Suppressor macrophage treated with lipopolysaccharide for 4 hours (primary cell): ENCODE measurements at places on chromosomes 11 and 22.
A peak's percentile ranks its signal among the peaks of the same experiment; 100 is the strongest.

DNA sequence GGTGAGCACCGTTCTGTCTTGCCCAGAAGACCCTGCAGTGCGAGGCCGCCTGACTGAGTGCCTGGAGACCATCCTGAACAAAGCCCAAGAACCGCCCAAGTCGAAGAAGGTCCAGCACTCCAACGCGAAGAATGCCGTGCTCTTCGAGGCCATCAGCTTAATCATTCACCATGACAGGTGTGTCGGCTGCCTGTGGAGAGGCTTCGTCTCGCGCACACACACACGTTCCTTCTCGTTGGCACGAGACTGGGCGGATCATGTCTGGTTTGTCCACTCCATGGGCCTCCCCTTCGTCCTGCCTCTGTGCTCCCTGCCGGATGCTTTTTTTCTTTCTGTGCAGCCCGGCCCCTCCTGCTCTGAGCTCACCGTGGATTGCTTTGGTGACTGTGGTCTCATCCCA is 51.1 kb downstream of the MUC6 start:
- DNase-seq: no peak

- no peak for DNase-seq
These were observed 125.6 kb downstream of the APIP start for GRCh38 chr11:34790620-34791019.

DNA sequence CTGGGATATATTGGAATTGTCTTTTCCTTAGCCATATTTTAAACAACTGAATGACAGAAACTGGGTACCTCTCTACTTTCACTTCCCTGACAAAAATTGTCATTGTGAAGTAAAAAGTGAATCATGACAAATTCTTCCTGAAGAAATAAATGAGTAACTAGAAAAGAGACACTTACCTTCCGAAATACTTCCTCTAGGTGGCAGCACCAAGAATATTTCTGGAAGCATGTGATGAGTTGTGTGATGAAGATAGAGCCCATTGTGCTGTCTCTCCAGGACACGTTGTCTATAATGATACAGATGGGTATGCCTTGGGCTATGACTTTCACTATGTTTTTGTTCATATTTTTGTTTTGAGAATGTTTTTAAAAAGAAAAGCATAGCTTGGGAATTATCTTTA is 21.5 kb downstream of the CASP4 start:
- peak; percentile 71 for DNase-seq

- no peak for DNase-seq
These were observed 18.6 kb downstream of the C1QTNF6 start for GRCh38 chr22:37169406-37169805.

DNA sequence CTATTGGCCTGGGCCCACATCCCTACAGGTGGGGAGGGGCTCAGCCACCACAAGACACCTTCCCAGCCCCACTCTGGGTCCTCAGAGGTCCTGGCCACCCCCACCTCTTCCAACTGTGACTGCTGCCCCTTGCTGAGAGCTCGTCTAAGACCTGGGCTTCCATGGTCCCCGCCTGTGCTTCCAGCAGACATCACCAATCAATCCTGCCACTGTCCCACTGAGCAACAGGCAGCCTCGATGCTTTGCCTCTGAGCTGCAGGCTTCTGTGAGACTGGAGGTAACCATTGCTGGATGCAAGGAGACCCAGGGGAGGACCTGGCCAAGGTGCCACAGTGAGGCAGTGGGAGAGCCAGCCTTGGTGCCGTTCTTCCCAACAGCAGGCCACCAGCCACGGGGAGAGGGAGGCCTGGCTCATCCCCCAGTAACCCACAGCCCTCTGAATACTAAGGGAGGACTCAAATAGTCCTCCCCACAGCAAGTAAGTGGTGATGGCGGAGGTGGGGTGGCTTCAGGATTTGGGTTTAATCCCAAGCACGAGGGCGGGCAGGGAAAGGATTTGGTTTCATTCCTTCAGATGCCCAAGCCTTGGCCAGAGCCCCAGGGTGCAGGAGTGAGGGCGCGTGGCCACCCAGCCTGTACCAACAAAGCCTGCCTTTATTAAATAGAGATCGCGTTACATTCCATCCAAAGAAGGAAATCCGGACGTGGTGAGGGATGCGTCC is 5.5 kb upstream of the FADS3 start:
- no peak for DNase-seq

DNA sequence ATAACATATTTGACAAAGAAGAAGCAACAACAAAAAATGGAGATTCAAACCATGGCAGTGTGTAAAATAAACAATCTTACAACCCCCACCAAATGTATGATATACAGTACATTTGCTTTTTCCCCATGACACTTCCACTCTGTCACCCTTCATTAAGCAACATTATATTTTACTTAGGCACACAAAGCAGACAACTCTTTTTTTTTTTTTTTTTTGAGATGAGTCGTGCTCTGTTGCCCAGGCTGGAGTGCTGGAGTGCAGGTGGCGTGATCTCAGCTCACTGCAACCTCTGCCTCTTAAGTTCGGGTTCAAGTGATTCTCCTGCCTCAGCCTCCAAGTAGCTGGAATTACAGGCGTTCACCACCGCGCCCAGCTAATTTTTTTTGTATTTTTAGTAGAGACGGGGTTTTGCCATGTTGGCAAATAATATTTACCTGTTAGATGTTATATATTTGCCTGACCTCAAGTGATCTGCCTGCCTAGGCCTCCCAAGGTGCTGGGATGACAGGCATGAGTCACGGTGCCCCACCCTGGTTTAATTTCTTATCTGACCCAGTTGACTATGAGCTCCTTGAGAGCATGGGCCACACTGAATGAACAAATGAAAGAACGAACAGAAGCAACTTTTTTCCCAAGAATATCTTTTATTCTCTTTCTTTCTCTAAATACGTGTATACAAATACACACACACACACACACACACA is 5.5 kb upstream of the PCF11 start:
- no peak for DNase-seq

DNA sequence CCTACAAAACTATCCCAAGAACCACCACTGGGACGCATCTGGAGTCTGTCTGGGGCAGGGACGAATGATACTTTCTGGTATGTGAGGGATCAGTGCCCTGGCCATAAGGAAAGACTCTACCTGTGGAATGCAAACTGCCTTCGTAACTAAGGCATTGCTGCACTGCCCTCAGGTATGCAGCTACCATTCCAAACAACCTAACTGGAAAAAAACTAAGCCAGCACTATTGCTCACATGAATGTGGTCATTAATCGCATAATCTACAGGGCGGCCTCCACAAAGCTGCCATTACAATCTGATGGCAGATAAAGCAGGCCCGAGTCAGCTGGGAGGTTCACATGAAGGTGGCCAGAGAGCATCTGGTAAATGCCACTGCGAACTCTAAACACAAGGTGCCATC is 3.9 kb downstream of the PACSIN2 start:
- no peak for DNase-seq

DNA sequence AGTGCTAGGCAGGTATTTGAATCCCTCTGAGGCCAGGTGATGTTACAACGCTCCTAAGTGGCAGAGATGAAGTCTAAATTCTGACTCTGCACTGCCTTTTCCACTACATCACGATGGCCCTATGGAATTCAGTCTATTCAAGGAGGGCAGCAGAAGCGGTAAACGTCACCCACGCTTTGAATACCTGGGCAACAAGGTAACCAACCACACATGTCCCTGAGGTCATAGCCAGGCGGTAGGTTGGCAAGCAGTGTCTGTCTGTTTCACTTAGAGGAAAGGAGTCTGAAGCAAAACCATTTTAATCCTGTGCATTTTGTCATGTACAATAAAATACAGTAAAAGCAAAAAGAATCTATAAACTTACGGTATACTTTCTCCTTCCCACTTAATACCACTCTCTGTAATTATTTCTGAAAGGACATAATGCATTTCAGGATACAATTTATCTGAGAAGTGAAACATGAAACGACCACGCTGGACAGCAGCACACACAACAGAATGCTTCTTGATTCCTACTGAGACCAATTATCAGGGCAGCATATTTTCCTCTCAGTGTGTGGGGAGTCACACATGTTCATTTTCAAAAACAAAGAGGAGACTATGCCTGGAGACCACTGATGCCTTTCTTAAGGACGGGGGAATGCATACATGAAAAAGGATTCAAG is 51.3 kb downstream of the PRDM10 start:
- DNase-seq: no peak

GRCh38 chr11:124920870-124921609 is 2.0 kb downstream of the HEPN1 start:
- peak; percentile 68 for DNase-seq

GRCh38 chr11:121494355-121495099 is 41.8 kb upstream of the SORL1-AS1 start:
- peak; percentile 50 for DNase-seq

GRCh38 chr11:82701847-82702520 is 31.7 kb downstream of the FAM181B start:
- peak; percentile 48 for DNase-seq

DNA sequence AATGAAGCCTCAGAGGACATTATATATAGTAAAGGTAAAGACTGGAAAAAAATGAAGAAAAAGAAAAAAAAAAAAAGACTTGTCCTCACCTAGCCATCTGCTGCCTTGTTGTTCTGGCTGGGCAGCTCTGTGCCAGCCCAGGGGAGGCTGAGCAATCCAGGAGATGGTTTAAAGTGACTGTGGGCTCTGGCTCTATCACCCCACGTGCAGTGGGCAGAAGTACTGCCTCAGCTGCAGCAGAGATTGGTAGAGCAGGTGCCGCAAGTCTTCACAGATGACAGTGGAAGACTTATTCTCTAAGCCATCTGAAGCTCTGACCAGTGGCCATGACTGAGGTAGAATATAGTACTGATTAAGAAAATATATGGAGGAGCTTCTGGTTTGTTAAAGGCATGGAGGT is 62.2 kb downstream of the SGSM3 start:
- DNase-seq: no peak

- no peak for DNase-seq
These were observed 16.9 kb downstream of the CTNND1 start for GRCh38 chr11:57778318-57779037.

DNA sequence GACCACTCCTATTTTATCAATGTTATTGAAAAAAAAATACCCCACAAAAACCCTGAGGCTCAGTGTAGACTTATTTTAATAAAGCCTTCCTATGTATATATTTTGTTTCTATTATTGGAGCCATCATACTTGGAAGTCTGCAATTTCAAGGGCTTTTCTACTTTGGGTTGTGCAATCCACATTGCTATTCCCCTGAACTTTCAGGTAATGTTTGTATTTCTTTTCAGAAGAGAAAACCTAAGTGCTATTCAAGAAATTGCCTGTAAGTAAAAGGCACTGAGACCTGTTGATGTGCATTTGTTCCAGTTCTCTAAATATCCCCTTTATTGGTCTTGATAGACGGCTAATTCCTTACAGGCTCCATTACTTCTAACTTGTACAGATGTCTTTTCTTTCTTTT is 280.7 kb upstream of the RAG2 start:
- no peak for DNase-seq

DNA sequence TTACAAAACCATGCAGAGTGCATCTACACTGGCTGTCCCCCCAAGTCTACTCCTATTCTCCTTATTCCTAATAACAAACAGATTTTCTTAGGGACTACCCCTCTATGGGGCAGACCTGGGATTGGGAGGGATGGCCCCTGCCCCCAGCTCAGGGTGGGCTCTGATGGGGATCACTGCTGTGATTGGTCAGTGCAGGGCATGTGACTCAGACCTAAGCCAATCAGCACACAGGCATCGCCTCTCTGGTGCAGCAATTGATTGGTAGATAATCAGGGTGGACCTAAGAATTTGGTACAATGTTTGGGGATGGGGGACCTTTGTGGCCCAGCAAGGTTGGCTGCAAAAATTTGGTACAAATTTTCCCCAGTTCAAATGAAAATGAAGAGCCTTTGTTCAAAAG is 57.2 kb upstream of the SHANK2 start:
- DNase-seq: no peak

- no peak for DNase-seq
These were observed 1027.7 kb upstream of the CCDC90B start for GRCh38 chr11:84313830-84314359.

- DNase-seq: no peak
These were observed 78.2 kb downstream of the KCNC1 start for GRCh38 chr11:17812865-17813187.

GRCh38 chr22:37581504-37581903 is 1.6 kb upstream of the LGALS2 start:
- no peak for DNase-seq

GRCh38 chr11:57476047-57476756 is 15.9 kb downstream of the RTN4RL2 start:
- no peak for DNase-seq

DNA sequence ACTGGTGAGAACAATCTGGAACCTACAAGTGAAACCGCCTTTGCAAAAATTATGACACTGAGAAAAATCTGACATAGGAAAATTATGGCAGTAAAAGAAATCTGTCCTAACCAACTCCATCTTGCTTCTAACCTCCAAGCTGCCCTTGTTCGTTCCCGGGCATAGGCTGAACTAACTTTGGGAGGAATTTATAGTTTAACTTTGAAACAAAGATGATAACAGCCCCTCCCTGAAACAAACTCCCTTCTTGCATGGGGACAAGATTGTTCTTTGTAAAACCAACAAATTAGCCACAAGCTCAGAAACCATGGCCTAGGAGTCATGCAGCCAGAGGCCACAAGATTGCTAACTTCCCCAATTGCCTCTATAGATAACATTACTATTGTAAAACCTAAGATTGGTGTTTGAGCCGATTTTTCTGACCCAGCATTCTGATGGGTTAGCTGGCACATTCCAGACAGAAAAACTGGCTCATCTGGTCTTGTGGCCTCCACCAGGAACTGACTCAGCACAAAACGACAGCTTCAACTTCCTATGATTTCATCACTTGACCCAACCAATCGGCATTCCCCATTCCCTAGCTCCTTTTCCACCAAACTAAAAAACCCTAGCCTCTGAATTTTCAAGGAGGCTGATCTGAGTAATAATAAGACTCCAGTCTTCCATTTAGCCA is 3.6 kb upstream of the CCDC81 start:
- peak; percentile 11 for DNase-seq

GRCh38 chr22:46346680-46347405 is 11.3 kb downstream of the TRMU start:
- no peak for DNase-seq

GRCh38 chr22:48091656-48092223 is 1329.3 kb downstream of the TBC1D22A start:
- no peak for DNase-seq

- DNase-seq: no peak
These were observed 58.4 kb downstream of the THAP12 start for GRCh38 chr11:76322540-76322939.

GRCh38 chr11:102347462-102348370 is 702 bp downstream of the BIRC2 start:
- DNase-seq: peak; percentile 72

GRCh38 chr22:42388130-42388797 is 43.9 kb downstream of the NFAM1 start:
- DNase-seq: no peak

GRCh38 chr22:17580441-17581031 is 17.2 kb downstream of the SLC25A18 start:
- DNase-seq: no peak
